Epithelial cell of proximal tubule (primary cell): ENCODE measurements at places on chromosomes 1 and 21. TPM values are rescaled to one million over a fixed set of nuclear protein-coding genes. Genes with fewer than 3 reads are reported as not detected.

SLC6A17 gene
- 0.35 and 0.43 TPM in 2 replicates for total RNA-seq

AIRE gene
- total RNA-seq: not detected in 2 replicates

PROX1 gene
- total RNA-seq: under 0.01 and 0.06 TPM in 2 replicates

PCAT6 gene
- 0.17 TPM in 1 of 2 replicates, not detected in the other for total RNA-seq

RASSF5 gene
- 3.5 and 4.7 TPM in 2 replicates for total RNA-seq

SESN2 gene
- total RNA-seq: 15.4 and 18.5 TPM in 2 replicates

BARHL2 gene
- total RNA-seq: not detected in 2 replicates
